ENCODE measurements at places on chromosomes 3 and 15.

DNA sequence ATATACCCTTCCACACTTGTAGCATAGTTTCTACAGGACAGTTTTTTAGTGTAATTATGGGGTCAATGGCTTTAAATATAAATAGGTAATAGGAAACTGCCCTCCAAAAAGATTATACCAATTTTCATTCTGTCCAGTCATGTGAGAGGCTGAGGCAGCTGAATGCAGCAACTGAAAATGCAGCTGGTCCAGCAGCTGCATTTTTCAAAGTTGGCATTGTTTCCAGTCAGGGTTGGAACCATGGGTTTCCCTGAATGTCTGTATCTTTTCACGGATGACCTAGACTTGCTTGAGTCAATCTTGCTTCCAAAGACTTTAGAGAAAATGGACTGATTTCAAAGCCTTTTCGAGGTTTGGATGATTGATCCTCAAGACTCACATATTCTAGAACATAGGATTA, 9.9 kb upstream of the KNL1 start:
- DNase-seq = no peak

DNA sequence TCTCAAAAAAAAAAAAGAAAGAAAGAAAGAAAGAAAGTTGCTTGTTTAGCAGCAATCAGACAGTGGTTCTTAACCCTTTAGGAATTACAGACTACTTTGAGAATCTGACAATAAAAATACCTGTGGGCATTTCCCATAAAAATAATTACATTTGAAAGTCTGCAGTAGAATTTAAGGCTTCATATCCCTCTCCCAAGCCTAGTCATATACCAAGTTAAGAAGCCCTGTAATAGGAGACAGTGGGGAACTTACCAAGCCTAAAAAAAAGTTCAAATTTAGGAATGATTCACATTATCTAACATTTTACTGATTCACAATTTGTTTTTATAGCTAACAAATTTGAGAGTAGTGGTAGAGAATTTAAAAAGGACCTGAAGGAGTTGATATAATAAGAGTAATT, 47.5 kb downstream of the LRRFIP2 start:
- DNase-seq = no peak

- no peak for DNase-seq
Measured at GRCh38 chr3:67998281-67998680, 343.9 kb upstream of the SUCLG2 start.

DNA sequence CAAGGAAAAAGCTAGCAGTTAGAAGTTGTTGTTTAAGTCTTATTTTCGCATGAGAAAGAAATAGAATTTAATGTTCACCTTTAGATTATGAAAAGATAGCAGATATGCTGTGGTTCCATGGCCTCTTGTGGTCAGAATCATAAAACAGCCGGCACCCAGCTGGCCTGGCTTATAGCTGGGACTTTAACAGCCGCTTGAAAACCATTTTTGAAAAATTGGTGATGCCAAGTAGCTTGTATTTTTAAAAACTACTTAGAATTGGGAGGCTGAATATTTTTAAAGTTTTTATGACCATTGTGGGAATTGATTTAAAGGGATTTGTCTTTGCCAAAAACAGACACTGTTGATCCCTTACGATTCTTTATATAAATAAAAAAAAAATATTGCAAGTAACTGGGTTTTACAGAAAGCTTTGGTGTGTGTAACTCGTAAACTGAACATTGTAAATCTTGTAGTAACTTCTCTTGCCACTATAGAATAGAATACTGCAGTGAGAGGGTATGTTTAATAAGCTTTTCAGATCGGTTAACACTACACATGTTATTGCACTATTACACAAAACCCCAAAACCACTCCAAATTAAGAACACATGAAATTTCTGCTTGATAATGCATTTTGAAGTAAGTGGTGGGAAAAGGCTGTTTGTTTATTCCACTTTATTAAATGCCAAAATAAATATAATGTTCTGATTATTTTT, 6.6 kb downstream of the ARRDC4 start:
- no peak for DNase-seq

DNA sequence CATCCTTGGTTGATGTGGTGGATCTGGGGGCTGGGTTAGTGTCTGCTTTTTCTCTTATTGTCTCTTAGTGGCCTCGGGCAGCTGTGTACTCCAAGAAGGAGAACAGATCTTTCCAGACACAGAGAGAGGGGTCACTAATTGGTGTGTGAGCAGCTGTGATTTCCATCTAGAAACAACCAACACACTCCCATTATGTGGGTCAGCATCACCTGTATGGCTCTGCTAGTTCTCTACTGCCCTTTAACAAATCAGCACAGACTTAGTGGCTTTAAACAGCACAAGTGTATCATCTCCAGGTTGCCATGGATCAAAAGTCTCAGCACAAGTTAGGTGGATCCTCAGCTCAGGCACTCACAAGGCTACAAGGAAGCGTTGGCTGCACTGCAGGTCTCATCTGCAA, 156.8 kb downstream of the LRTM1 start:
- DNase-seq = no peak
